ENCODE measurements at places on chromosomes 3 and 15.

GRCh38 chr15:82043796-82044372, 1.9 kb downstream of the MEX3B start:
- no peak for DNase-seq

- DNase-seq, result no peak
Observed at GRCh38 chr15:45637552-45638033, 2.8 kb downstream of the SQOR start.

DNA sequence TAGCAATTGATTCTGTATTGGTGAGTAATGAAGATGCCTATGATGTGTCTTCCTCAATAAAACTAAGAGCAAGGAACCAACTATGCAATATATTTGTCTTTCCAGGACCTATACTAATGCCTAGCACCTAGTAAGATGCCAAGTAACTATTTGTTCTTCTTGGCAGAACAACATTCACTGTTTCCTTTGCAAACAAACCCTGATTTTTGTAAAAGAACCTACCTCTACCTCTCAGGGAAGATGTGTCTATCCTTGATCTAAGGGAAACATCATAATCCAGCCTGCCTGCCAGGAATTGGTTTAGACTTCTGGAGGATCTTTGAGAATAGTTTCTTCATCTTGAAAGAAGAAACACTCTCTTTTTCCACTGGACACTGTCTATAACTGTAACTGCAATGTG, 3.8 kb upstream of the ADPRH start:
- DNase-seq, result no peak

DNA sequence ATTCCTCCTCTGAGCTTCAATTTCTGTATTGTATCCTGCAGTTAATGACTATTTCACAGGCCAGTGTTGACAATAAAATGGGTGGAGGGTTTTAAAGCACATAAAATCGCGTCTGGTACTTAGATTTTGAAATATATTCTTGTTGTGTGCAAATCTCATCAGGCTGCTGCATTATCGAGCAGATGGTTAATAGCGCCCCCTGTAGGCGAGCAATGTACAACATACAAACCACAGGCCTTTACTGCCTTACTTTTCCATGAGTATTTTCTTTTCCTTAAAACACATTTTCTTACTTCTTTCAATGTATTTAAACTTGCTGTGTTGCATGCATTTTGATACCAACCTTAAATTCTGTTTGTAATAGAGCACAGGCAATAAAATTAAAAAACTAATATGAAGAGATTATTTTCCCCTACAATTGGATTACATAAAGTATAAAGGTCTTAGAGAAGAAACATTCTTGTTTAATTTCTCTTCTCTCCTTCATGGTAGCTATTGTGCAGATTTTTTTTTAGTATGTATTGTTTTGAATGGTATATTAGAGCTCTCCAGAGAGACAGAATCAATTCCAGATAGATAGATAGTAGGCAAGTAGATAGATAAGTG, 608.4 kb downstream of the CADM2 start:
- DNase-seq, result no peak

- DNase-seq, result no peak
Observed at GRCh38 chr3:31455524-31455923, 77.2 kb upstream of the STT3B start.

GRCh38 chr3:151576511-151577137, 115.8 kb upstream of the IGSF10 start:
- no peak for DNase-seq

GRCh38 chr15:64149893-64150578, 1.5 kb upstream of the SNX22 start:
- DNase-seq, result no peak

DNA sequence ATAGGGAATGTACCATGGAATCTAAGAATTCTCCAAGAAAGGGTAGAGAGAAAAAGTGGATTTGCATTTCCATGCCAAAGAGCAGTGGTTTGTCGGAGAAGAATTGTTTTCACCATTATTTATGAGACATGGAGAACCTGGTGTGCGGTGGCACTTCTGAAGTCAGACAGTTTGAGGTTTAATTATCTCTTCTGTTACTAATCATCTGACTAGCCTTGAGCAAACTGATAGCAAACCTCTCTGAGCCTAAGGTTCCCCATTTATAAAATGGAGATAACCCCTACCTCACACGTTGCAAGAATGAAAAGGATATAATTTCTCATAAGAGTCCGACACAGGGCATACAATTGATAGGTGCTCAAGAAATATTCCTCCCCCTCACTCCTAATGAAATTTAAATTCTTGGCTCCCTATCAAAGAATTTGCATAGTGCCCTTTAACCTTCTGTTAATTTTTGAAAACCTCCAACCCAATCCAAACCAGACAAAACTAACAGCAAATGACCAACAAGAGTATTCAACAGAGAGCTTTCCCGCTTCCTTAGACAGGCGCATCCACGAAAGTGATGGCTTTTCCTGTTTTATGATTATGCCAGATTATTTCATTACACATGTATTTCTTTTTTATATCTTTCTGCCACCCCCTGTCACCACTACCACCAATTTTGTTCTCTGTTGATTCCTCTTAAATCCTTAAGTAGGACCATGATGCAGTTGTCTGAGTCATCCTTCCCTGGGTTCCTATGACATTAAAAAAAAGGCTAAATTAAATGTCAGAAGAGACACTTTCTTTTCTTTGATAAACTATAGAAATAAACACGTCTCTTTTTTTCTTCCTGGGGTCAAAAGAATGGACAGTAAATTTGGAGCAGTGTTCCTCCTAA, 28.5 kb downstream of the TMEM212 start:
- DNase-seq, result no peak

DNA sequence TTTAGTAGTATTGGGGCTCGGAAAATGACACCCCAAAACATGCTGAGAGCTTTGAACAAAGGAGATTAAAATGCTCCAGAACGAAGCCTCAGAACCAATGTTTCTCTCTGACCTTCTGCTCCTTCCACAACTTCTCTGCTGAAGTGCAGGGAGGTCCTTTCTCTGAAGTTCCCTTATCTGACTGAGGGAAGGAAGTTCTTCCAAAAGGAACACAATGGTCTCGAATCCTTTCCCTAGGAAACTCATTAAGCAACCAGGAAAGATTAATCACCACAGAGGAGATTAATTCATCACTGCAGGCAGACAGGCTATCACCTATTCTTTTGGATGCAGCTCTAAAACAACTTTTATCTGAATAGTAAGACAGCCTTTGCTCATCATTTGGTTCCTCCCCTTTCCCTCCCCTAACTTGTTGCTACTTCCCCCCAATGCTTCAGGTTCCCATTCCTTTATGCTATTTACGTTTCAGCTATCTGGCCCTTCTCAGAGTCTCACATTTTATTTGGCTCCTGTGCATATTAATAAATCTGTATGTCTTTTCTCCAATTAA, 18.2 kb upstream of the WDR49 start:
- DNase-seq, result no peak

DNA sequence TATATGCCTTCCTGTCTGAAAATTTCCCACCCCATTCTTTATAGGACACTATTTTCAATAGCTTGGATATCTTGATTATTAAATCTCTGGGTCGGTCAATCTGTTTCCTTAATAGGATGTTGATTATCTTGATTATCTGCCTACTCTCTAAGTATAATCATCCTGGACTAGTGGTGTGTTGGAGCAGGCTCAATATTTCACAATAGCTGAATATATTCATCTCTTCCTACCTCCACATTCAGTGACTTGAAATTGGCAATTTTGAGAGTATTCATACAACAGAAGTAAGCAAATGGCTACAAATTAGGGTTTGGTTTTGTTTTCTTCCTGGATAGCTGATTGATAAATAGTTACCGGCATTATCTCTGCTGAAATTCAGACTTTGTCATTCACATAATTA, 1162.6 kb downstream of the ROBO1 start:
- DNase-seq, result no peak

DNA sequence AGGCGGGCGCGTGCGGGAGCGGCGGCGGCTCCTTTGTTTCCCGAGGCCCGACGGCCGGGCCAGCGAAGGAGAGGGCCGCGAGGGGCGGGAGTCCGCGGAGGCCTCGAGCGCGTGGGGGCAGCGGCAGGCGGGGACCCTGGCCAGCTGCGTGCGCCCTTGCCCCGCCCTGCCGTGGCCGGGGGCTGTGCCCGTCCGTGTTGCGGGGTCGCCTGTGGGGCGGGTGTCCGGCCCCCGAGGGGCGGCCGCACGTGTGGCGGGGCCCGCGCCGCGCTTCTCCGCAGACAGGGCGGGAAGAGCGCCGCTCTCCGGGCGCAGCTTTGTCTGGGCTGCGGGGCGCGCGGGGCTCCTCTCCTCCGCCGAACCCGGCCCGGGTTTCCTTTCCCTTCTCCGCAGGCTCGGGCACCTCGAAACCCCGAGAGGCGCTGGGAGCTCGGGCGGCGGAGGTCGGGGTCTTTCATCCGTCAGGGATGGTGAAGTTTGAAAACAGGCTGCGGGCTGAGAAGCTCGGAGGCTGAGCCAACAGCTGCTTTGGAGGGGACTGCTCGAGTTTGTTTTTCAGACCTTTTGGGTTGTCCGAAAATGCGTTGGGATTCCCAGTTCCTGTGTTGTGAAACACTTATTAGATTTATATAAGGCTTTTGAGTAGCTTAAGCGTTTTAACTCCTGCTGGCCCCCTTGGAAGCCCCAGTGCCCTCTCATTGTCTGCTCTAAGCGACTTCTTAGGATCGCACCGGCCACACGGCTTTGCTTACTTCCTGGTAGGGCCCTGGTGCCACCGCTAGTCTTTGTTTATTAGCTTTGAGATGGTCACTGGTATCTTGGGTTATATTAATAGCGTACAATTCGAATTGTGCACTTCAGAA, 817 bp downstream of the USP3 start:
- DNase-seq, result no peak

DNA sequence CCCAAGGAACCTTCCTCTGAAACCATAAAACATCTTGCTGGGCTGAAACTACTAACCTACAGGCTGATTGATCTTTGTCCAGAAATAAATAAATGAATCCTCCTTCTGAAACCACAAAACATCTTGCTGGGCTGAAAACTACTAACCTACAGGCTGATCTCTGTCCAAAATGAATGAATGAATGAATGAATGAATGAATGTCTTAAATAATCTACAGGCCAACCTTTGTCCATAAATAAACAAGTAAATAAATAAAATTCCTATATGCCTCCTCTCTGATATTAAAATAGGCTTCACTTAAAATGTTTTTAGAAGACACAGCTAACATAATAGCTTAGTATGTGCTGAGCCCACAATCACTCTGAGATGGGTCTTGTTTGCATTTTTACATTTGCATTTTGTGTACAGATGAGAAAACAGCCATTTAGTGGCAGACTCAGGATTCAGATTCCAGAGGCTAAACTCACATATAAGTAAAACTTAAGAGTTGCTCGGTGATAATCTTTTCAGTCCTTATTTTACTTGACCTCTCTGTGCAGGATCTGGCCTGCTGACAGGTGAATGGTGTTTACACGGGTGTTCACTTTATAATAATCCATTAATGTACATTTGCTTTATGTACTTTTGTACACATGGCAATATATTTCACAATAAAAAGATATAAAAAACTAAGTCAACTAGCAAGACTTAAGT, 10.4 kb downstream of the TJP1 start:
- DNase-seq, result no peak

- no peak for DNase-seq
Observed at GRCh38 chr15:74995779-74996765, 709 bp downstream of the SCAMP5 start.

DNA sequence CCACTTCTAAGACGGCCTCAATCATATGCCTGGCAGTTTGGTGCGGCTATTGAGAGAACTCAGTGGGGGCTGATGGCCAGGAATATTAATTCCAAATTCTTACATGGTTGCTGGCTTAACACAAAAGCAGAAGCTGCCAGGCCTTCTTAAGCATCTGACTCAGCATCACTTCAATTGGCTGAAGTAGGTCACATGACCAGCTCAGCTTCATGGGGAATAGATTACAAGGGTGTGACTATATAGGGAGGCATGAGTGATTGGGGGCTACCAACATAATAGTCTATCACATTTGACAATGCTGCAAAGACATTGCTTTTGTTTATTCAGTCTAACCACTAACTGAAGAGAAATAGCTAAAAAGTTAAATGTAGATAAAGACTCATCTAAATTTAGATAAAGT, 101.6 kb upstream of the ANKRD28 start:
- DNase-seq, result no peak

- no peak for DNase-seq
Observed at GRCh38 chr3:107668963-107669362, 146.2 kb downstream of the BBX start.

DNA sequence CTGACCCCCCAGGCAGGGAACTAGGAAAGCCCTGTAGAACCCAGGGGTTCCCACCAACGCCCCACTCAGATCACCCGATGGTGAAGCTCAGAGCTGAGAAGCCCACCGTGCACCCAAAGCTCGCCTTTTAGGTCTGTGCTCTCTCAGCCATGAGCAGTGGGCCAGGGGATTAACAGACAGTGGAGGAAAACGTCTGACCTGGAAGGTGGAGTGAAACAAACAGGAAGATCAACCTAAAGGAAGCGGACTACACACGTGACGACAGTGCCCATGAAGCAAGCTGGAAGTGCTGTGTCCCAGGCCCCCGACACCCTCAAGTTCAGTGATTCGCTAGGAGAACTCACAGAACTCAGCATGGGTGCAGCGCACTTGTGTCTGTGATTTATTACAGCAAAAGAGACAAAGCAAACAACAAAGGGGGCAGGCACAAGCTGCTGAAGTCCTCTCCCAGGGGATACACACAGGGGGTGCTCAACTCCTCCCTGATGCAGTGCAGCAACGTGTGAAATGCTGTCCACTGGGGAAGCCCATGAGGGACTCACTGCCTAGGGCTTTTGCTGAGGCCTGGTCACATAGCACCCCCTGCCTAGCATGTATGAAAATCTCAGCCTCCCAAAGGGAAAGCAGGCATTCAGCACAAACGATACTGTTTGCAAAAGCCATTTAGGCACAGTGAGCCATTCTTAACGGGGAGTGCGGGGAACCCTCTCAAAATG, 43.5 kb downstream of the CFAP92 start:
- DNase-seq, result no peak

- no peak for DNase-seq
Observed at GRCh38 chr15:43183270-43183669, 1.9 kb upstream of the CCNDBP1 start.

DNA sequence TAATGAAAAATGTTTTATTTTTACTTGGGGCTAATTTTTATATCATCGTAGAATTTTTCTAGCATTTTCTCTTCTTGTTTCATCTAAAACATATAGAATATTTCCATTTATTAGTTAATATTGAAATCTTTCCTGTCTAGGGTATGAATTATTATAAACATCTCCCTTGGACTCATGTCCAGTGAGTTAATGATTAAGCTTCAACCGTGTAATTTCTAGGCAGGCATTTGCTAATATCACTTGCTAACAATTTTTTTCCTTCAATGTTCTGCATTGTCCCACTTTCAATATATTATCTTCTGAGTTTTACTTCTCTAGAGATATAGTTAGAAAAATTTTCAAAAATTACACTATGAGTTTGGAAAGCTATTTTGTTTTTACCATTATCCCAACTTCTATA, 1371.6 kb upstream of the EPHA6 start:
- DNase-seq, result no peak

- DNase-seq, result no peak
Observed at GRCh38 chr3:59632760-59633573, 583.1 kb upstream of the CFAP20DC start.

DNA sequence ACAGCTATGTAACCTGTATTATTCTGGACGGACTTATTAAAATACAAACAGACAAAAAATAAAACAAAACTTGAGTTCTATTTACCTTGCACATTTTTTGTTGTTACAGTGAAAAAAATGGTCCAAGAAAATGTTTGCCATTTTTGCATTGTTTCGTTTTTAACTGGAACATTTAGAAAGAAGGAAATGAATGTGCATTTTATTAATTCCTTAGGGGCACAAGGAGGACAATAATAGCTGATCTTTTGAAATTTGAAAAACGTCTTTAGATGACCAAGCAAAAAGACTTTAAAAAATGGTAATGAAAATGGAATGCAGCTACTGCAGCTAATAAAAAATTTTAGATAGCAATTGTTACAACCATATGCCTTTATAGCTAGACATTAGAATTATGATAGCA, 17.1 kb downstream of the LMOD3 start:
- DNase-seq, result no peak

All from activated naive CD4-positive, alpha-beta T cell (primary cell).